CD4-positive, alpha-beta T cell treated with Interleukin-12 subunit alpha and Interleukin-12 subunit beta, for 1 hour (primary cell): ENCODE measurements at places on chromosomes 11 and 22.

- DNase-seq = no peak
Measured at GRCh38 chr22:44207173-44207980, 26.7 kb downstream of the PARVG start.

- no peak for DNase-seq
Measured at GRCh38 chr22:37032535-37033460, 13.3 kb downstream of the MPST start.

GRCh38 chr11:75241906-75242644 lies 1.5 kb downstream of the TPBGL start:
- DNase-seq = no peak

GRCh38 chr11:47204637-47204989 lies 10.2 kb upstream of the DDB2 start:
- DNase-seq = no peak

- DNase-seq = no peak
Measured at GRCh38 chr22:46276563-46276962, 8.8 kb downstream of the TTC38 start.

DNA sequence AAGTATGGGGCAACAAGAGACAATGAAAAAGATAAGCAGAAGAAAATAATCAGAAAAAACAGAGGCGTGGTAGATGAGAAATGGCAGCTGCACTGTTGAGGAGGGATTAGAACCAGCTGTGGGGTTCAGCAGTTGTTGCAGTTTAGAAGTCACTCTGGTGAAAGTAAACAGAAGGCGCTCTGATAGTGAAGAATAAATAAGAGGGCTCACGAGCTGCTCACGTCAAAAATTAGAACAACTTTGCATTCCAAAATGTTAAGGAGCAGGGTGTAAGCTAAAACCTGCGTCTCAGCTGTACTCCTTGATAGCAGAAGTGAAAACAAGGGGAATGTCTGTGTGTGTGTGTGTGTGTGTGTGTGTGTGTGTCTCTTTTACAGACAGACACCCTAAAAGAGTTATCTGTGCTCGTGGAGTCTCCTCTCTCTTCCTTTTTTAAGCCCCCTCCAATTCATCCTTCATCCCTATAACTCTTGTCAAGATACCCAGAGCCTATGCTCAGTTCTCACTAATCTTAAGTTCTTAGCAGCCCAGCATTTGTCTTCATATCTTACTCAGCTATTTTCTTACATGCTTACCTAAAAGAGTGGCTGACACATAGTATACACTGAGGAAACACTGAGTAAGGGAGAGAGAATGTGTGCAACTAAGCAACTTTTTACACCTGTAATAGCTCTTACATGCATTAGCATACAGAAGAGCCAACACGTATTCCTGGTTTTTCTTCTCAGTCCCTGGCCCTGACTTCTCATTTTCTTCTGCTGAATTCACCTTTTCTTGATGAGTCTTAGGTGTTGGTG lies 8.9 kb downstream of the TTC17 start:
- DNase-seq = no peak

- DNase-seq = no peak
Measured at GRCh38 chr11:86849679-86850078, 49.3 kb downstream of the PRSS23 start.

- peak; percentile 29 for DNase-seq
Measured at GRCh38 chr22:27875951-27876350, 43.1 kb downstream of the PITPNB start.

- no peak for DNase-seq
Measured at GRCh38 chr22:37985751-37986281, 1.5 kb upstream of the SOX10 start.

GRCh38 chr11:131762346-131763110 lies 392.1 kb downstream of the NTM start:
- no peak for DNase-seq

DNA sequence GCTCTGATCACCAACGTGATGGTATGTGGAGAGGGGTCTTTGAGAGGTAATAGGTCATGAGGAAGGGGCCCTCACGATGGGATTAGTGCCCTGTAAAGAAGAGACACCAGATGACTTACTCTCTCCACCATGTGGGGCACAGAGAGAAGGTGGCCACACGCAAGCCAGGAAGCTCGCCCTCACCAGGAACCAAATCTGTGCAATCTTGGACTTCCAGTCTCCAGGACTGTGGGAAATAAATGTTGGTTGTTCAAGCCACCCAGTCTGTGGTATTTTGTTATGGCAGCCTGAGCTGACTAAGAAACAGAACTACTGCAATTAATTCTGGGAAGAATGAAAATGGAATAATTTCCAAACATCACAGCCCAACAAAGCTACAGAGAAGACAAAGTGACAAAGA lies 117.5 kb downstream of the SNX19 start:
- no peak for DNase-seq

DNA sequence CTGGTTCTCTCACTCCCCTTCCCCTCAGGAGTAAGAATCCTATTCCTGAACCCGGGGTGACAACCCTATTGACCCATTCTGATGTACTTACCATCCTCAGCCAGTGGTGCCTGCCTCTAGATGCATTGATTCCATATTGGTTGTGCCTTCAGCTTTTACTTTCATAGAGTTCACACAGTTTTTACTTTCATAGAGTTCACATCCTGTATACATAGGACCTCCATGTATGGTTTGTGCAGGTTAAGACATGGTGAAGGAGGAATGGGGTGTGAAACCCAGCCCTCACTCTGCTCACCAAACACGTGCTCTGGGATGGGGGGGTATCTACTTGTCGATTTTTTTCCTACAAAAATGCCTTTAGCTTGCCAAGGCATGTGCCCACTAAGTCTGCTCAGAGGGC lies 105.6 kb upstream of the TBCEL start:
- DNase-seq = no peak

- DNase-seq = no peak
Measured at GRCh38 chr11:64224151-64224890, 1.7 kb downstream of the TRPT1 start.

GRCh38 chr11:12901874-12902481 lies 107.1 kb upstream of the RASSF10 start:
- DNase-seq = no peak

GRCh38 chr11:22666688-22667439 lies 453 bp downstream of the GAS2 start:
- DNase-seq = no peak

DNA sequence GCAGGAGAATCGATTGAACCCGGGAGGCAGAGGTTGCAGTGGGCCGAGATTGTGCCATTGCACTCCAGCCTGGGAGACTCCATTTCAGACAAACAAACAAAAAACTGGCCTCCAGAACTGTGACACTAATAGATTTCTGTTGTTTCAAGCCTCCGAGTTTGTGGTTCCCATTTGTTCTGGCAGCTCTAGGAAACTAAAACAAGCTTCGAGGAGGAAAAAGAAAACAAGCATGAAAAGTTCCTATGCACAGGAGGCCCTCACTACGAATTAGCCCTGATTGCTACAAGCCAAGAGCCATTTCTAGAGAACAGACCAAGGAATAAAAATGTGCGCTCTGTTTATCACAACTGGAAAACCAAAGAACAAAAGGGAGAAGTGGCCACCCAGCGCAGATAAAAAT lies 47.8 kb upstream of the SHANK2 start:
- no peak for DNase-seq

DNA sequence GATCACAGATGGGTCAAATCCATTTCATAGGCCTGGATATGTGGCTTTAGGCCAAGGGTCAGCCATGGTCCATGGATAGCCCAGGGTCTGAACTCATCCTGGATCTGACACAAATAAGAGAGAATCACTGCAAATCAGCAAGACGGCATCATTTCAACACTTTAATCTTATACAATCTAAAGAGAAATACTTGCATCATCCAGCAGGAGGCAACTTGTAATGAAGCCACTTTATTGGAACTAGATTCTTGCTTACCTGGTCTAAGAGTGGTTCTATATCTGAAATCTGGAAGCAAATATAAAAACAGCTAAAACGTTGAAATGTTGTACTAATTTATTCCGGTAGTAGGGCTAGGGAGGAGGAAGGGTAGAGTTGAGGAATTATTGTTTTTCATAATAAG lies 870.1 kb downstream of the JRKL start:
- no peak for DNase-seq

DNA sequence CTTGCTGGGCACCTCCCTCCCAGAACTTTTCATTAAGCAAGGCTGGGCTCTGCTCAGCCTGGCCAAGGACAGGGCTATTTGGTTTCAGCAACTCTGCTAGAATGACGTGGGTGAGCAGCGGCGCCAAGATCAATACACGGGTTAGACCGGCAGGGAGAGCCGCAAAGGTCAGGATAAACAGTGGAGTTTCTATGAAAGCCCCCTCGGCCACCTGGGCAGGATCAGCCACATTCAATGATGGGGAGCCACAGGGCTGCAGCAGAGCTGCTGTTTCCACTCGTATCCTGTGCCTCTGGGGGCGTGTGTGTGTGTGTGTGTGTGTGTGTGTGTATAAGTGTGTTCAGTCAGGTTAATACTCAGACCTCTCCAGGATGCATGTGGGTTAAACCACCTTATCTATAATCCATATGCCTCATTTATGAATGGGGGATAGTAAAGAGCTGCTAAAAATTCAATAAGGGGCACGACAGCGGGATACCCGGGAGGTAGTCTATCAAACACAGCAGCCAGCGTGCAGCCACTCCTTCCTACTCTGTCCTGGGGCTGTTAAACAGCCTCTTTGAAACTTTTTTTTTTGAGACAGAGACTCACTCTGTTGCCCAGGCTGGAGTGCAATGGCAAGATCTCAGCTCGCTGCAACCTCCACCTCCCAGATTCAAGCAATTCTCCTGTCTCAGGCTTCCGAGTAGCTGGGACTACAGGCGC lies 34.8 kb downstream of the MYH9 start:
- no peak for DNase-seq

DNA sequence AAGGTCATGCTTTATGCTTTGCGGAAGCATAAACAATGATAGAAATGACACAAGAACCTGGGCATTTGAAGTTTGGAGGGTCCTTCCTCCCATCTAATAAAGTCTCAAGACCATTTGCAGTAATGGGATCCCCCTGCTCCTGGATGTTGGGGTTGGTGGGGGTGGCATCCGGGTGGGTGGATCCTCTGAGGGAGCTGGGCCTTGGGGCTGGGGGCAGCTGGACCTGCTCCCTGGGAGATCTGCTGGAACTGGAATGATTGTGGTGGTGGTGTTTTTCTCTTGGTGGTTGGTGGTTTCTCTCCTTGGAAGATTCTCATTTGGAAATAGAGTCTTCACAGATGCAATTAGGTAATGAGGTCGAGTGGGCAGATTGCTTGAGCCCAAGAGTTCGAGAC lies 2.2 kb upstream of the NAP1L4 start:
- no peak for DNase-seq

- no peak for DNase-seq
Measured at GRCh38 chr11:35876786-35877185, 67.1 kb upstream of the LDLRAD3 start.

DNA sequence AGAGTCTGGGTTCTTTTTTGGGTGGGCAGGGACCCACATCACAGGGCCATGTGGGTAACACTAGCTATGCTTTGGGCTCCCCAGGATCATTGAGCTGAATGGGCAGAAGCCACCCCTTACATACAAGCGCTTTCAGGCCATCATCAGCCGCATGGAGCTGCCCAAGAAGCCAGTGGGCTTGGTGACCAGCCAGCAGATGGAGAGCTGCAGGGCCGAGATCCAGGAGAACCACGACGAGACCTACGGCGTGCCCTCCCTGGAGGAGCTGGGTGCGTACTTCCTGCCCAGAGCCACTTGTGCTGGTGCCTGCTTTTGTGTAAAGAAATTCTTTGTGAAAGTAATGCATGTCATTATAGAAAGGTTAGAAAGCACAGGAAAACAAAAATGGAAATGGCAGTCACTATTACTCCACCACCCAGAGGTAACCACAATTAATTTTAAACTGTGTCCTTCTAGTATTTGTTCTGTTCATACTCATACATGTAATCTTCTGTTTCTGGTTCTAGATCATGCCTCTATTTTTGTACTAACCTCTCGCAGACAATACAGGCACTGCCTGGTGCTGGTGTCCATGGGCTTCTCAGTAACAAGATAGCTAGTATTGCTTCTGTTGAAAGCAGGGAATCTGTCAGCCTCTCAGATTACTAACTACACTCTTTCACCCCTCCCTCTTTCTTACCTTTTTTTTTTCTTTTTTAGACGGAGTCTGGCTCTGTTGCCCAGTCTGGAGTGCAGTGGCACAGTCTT lies 13.7 kb downstream of the CRY2 start:
- no peak for DNase-seq

DNA sequence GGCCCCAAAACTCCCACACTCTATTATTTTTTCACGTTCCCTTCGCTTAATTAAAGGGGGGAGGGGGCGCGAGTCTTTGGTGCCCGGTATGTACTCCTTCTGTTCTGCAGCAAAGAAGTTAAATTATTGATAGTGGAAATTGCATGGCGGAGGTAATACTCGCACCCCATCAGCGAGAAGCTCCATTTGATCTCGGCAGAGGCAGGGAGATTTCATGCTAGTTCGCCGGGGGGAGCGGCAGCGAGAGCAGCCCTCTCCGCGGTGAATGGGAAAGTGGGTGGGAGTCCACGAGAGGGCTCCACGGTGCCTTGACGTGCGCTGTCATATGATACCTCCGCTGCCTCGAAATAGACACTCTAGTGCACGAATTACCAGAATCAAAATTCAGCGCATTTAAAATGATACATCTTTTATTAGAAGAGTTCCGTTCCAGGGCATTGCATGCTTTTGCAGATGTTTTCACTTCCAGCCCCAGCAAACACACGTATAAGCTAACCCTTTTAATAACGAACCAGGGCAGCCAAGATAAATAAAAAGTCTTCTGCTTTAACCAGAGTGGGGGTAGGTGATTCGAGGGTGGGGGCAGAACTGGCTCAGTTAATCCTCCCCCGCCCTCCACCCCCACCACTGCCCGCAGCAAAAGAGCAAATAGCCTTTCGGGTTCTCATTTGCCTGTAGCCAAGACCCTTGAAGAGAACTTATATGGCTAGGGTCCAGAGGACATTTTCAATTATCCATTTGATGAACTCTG lies 1.3 kb upstream of the BDNF start:
- no peak for DNase-seq

DNA sequence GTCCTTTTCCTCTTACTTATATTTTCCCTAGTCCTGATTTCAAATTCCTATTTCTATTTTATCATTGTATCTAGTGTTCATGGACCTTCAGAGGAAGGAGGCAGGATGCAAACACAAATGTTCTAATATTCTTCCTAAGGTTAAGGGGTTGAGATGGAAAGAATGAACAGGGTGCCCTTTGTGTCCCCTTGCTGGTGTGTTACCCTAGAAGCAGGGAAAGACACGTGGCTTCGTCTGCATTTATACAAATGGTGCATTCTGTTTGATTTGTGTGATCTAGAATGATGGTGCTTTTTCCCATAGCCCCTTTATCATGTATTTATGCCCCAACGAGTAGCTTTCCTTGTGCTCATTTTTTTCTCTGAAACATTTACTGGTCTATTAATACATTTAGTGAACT lies 76.2 kb downstream of the PLEKHA7 start:
- no peak for DNase-seq

DNA sequence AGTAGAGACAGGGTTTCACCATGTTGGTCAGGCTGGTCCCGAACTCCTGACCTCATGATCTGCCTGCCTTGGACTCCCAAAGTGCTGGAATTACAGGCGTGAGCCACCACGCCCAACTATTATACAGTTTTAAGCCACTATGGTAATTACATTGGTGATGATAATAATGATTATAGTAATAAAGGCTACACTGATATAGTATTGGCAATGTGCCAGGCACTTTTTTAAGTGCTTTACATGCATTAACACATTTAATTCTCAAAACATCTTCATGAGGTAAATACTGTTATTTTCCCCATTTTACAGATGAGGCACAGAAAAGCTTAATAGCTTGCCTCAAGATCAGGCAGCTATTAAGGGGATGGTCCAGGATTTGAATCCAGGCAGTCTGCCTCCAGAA lies 222.5 kb downstream of the SOX6 start:
- DNase-seq = no peak
